Natural killer cell (primary cell): ENCODE measurements at places on chromosomes 16 and 17. TPM values are rescaled to one million over a fixed set of nuclear protein-coding genes. Genes with fewer than 3 reads are reported as not detected.

Gene MIS12
- 26.8 TPM for total RNA-seq

Gene GAA
- 35.8 TPM for total RNA-seq

Gene RHBDF1
- total RNA-seq, result 0.78 TPM

Gene CBX4
- total RNA-seq, result 220 TPM

Gene TLCD3B
- 1.7 TPM for total RNA-seq

Gene VAC14
- total RNA-seq, result 45.6 TPM

Gene CDH15
- total RNA-seq, result not detected

Gene PPM1E
- total RNA-seq, result not detected

Gene SLFN14
- 0.35 TPM for total RNA-seq

Gene GJD3
- total RNA-seq, result not detected

Gene MMP2
- not detected for total RNA-seq

Gene CCL17
- total RNA-seq, result not detected

Gene SPEM3
- total RNA-seq, result not detected

Gene PKD1
- total RNA-seq, result 105 TPM

Gene CCL3
- 381 TPM for total RNA-seq

Gene CLEC18A
- total RNA-seq, result 2.4 TPM

Gene CSF3
- not detected for total RNA-seq

Gene MAPK7
- total RNA-seq, result 54.1 TPM
